BE2C (cell line): ENCODE measurements at places on chromosomes 1 and 21.

GRCh38 chr1:193281894-193282293 lies 95.5 kb upstream of the B3GALT2 start:
- no peak for DNase-seq

GRCh38 chr1:203648276-203648675 lies 21.6 kb downstream of the ATP2B4 start:
- no peak for DNase-seq

GRCh38 chr1:245195398-245195797 lies 40.6 kb downstream of the KIF26B start:
- no peak for DNase-seq

DNA sequence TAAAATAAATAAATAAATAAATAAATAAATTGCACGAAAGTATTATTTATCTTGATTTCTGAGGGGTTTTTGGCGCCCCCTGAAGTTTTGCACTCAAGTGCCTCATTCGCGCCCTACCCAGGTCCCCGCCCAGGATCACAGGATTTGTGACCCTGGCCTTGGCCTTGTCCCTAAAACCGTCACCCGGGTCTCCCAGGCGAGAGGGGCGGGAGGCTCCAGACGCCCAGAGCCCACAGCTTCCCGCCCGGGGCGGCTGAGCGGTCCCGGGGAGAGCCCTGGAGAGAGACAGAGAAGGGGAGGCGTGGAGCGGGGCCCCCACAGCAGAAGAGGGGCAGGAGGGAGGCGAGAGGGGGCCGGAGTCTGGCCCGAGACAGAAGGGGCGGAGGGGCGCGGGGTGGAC lies 91.8 kb upstream of the CASZ1 start:
- peak; percentile 35 for DNase-seq

- no peak for DNase-seq
Observed at GRCh38 chr1:231519166-231519565, 9.3 kb upstream of the TSNAX start.

- DNase-seq, result no peak
Observed at GRCh38 chr21:44684483-44684882, 2.5 kb upstream of the KRTAP12-1 start.

- DNase-seq, result no peak
Observed at GRCh38 chr1:236465959-236466303, 57.9 kb upstream of the LGALS8 start.

GRCh38 chr1:26780344-26780957 lies 7.3 kb upstream of the PIGV start:
- DNase-seq, result no peak

DNA sequence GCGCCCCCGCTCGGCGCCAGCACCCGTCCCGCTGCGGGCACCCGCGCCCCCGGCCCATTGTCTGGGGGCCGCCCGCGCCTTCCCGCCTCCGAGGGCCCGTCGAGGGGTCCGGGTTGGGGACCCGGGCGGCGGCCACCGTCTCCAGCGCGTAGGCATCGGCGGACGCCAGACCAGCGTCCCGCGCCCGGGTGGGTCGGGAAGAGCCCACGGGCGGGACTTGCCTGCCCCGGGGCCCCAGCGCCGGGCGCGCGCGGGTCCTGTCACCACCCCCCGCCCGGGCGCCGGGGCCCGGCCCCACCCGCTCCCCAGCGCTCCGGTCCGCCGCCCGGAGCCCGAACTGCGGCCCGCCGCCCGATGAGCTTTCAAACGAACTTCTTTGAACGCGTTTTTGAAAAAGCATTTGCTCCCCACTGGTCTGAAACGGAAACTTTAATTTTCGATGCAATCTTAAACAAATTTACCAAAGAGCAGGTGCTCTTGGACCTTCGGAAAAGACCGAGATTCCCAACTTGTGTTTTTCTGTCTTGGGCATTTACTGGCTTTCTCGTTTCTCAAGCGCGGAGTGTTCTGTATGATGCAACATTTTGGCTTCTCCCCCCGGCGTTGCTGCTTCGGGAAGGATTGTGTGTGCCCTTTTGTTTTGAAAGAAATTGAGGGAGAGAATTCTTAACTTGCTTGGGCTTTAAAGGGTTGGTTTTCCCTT lies 615 bp downstream of the CLIC4 start:
- peak; percentile 18 for DNase-seq

GRCh38 chr1:202836623-202837403 lies 26.1 kb downstream of the PCAT6 start:
- no peak for DNase-seq

DNA sequence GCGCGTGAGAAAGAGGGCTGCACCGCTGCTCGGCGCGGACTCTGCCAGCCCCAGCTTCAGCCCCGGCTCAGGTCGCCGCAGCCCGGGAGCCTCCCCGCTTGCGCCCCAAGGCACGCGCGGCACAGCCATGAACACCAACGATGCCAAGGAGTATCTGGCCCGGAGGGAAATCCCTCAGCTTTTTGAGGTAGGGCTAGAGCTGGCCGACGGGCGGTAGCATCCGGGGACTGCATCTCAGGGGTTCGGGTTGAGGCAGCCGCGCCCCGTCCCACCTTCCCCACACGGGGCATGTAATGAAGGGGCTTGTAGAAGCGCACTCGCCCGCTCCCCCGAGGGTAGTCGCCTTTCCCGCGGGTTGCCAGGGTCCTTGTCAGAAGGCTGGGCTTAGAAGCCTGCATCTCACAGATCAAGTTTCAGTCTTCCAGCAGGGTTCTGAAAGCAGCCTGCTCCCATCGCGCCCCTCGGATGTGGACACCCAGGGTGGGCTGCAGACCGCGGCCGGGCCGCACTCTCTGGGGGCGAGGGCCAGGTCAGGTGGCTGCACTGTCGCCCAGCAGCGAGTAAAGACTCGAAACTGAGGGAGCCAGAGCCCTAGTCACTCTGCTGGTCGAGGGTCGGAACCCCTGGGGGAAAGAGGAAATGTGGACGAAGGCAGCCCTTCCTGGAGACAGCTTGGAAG lies 507 bp downstream of the AK5 start:
- DNase-seq, result peak; percentile 43

- no peak for DNase-seq
Observed at GRCh38 chr1:66757722-66758240, 5.5 kb downstream of the DYNLT5 start.

DNA sequence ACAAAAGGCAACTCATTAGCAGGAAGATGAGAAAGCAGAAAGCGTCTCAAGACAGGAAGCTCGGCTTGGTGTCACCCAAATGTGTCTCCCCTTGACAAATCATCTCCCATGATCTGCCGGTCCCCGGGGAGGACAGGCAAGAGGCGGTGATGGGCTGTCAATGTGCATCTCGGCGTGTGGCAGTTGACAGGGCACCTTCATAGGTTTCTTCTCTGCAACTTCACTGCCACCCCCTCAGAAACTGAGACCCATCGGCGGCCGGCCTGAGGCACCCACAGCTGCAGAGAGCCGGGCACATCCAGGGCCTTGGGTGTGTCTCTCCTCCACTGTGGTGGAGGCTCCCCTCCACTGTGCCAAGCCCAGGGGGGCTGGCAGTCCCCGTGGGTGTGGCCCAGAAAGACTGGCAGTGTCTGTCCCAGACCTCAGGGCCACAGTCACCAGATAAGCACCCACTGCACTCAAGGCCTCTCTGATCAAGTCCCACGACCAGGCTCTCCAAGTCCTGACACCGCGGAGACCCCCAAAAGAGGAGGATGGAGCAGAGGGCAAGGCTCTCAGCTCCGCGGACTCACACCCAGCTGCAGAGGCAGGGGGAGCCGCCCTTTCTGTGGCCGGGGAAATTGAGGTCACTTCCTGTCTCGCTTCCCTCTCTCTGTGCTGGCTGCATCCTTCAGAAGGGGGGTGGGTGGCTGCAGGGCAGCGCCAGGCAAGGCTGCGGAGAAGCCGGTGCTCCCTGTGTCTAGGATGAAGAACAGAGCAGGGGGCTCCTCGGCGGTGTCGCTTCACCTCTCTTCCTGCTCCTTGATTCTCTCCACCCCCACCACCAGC lies 39.6 kb upstream of the LBR start:
- no peak for DNase-seq

DNA sequence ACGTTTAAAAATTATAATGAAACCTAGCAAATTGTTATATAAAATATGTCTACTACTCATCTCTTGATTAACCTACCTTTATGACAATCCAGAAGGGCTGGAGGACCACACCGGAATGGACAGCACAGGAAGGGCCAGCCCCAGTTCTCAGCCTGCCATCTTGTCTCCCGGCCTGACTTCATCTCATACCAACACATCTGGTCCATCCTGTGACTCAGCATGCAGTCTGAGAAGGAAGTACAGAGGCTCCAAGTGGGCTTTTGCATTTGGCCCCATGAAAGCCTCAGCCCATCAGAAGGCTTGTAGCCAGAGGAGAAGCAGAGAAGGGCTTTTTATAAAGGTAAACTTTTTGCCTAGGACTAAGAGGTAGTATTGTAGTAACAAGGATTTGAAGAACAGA lies 436.6 kb downstream of the MRPL39 start:
- no peak for DNase-seq

DNA sequence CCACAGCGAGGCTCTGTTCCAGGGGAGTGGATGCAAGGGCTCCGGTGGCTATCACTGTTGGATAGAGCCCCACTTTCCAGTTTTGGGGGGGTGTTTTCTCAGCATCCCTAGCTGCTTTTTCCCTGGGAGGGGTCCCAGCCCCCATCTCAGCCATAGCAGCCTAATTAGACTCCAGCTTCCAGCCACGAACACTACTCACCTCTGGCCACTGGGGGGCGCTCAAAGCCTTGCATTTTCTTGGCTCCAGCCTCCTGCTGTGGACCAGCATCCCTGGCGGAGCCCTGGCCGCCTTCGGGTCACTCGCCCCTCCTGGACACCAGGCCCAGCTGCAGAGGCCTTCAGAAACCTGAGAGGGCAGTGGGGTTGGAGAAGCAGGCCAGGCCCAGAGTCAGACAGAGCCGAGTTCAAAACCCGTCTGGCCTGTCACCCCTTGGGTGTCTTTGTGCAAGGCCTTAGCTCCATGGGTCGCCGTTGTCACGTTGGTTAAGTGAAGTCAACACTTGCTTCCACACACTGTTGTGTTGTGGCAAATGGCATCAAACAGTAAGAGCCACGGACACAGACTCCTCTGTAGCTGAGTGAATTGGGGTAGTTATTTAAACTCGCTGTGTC lies 93.5 kb upstream of the ACTL8 start:
- DNase-seq, result peak; percentile 64

DNA sequence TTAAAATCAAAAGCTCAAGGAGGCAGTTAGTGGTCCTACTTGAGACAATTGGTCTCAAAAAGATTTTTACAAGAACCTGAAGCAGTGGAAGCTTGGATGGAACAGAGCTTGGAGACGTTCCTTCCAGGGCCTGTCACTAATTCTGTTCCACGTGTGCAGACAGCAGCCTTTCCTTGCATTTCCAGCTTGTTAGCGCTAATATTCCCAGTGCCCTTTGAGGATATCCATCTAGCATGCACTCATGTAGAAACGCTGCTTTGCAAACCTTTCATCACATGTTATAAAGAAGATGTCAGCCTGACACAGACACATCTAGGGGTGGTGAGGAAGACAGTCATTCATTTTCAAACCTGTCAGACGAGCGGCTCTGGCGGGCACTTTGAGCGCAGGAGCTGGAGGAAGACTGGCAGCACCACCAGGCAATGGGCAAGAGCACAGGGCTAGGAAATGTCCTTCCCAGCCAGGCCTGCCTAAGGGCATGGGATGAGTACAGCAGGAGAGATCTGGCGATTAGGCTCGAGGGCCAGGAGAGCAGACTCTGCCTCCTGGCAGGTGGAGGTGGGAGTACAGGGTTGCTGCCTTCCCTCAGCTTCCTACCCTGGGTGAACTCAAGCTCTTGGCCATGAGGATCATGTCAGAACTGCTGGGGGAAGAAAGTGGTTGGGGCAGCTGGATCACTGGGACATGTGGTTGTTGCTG lies 55.5 kb downstream of the CASQ2 start:
- DNase-seq, result peak; percentile 33

DNA sequence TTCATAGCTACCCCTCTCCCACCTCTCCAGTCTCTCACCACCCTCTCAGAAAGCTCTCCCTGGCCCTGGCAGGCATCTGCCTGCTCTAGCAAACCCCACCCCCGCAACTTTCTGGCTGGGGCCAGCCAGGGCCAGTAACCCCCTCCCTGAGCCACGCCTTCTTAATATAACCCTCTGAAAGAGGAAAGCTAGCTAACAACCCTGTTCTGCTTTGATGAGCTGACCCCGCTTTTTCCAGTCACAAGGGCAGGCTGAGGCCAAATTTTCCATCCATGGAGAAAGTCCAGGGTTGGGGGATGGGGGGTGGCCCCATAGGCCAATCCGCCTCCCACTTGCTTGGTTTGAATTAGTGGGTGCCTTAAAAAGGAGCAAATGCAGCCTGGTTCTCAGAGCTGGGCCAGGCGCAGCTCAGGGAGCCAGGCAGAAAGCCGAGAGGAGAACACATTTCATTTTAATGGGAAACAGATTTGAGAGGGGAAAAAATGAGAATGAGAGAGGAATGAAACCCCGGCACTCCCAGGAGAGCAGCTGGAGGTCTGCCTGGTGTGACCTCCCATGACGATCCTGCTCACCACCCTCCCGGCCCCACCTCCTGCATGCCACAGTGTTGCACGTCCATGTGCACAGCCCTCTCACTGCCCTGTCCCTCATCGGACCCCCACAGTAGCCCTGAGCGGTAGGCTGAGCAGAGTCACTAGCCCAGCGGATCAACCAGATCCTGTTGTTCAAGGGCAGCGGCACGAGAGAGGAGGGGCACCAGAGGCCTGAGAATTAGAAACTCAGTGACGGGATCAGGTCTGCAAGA lies 62.3 kb downstream of the OPTC start:
- DNase-seq, result peak; percentile 30

DNA sequence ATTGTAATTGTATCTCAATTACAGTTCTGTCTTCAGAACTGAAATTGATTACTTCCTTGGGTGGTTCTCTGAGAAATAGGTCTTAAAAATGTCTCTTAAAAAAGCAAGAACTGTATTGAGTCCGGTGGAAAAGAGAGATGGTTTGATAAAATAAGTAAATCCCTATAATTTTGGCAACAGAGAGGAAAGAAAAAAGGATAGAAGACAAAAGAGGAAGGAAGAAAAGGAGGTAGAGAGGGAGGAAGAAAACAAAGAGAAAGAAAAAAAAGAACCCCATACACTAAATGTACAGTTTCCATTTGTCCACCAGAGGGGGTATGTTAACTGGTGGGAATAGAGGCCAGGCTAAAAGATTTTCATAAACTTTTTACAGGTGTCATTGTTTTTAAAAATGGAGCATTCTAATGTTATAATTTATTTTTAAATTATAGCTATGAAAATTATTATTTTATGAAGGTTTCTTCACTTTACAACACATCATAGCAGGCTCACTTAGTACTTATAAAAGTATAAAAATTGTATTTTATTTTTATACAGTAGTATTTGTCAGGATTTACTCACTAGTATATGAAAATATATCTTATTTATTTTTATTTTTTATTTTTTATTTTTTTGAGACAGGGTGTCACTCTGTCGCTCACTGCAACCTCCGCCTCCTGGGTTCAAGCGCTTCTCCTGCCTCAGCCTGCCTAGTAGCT lies 2.1 kb upstream of the UBE2T start:
- peak; percentile 16 for DNase-seq

- no peak for DNase-seq
Observed at GRCh38 chr1:175635092-175635491, 108.3 kb downstream of the TNR start.

- DNase-seq, result peak; percentile 35
Observed at GRCh38 chr1:212700223-212700891, 717 bp upstream of the BATF3 start.
